CD4-positive, alpha-beta T cell (primary cell): ENCODE measurements at places on chromosomes 6 and 20.

DNA sequence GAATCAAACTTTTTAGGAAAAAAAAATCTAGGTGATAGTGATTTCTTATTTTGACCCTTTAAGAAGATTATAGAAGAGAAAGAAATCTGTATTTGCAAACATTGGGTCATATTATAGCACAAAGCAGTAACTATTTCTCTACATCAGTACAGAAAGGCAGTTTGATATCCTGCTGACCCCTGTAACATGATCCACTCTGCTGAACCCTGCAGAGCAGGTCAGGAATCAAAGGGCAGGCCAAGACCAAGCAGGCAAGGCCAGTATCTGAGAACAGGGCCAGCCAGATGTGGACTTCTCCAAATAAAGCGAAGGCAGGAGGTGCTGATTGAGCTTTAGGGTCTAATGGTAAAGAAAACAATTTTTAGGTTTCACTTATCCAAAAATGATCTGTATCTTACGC, 239.4 kb downstream of the PTPRK start:
- no peaks in the 10 kb centered on the region for H3K4me1 ChIP-seq
- no peaks in the 10 kb centered on the region for H3K36me3 ChIP-seq
- no peaks in the 10 kb centered on the region for H3K27me3 ChIP-seq
- no peak for DNase-seq
- no peak overlapping the region for H3K4me3 ChIP-seq

GRCh38 chr6:498795-499231, 107.3 kb downstream of the IRF4 start:
- no peak overlapping the region for H3K27ac ChIP-seq
- peaks cover 30% of the 10 kb centered on the region for H3K4me1 ChIP-seq
- H3K27me3 ChIP-seq = no peaks in the 10 kb centered on the region
- H3K4me3 ChIP-seq = no peak overlapping the region

DNA sequence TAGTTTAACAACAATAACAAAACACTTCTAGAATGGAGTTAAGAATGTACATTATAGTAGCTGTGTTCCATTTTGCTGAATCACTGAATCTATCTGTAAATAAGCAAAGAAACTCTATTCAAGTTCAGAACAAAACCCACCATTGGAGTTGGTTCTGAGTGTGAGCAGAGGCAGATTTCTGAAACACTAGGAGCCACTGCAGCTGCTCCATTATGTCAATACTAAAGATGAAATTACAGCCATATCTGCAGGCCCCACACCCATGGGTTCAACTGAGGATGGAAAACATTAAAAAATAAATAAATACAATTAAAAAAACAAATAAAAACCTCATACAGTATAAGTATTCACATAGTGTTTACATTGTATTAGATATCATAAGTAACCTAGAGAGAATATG, 91.0 kb downstream of the REPS1 start:
- DNase-seq = no peak
- H3K4me1 ChIP-seq = no peaks in the 10 kb centered on the region
- H3K4me3 ChIP-seq = no peak overlapping the region
- H3K27me3 ChIP-seq = no peaks in the 10 kb centered on the region
- H3K27ac ChIP-seq = no peak overlapping the region

GRCh38 chr6:122736163-122736562, 43.4 kb upstream of the FABP7 start:
- no peak overlapping the region for H3K4me3 ChIP-seq
- no peak for DNase-seq
- H3K36me3 ChIP-seq = no peaks in the 10 kb centered on the region
- H3K27me3 ChIP-seq = no peaks in the 10 kb centered on the region

GRCh38 chr6:101845621-101846020, 452.1 kb downstream of the GRIK2 start:
- no peaks in the 10 kb centered on the region for H3K4me1 ChIP-seq
- no peak for DNase-seq
- H3K4me3 ChIP-seq = no peak overlapping the region
- no peaks in the 10 kb centered on the region for H3K36me3 ChIP-seq
- no peaks in the 10 kb centered on the region for H3K27me3 ChIP-seq

GRCh38 chr20:56391596-56392131, 351 bp downstream of the AURKA start:
- DNase-seq = no peak
- H3K36me3 ChIP-seq = peaks cover 15% of the 10 kb centered on the region
- peak overlapping the region; percentile 93 for H3K27ac ChIP-seq
- H3K27me3 ChIP-seq = no peaks in the 10 kb centered on the region
- peaks cover 24% of the 10 kb centered on the region for H3K4me1 ChIP-seq
- H3K4me3 ChIP-seq = peak overlapping the region; percentile 88

GRCh38 chr6:148311966-148312669, 30.5 kb upstream of the SASH1 start:
- H3K4me3 ChIP-seq = no peak overlapping the region
- no peaks in the 10 kb centered on the region for H3K36me3 ChIP-seq
- no peaks in the 10 kb centered on the region for H3K27me3 ChIP-seq
- DNase-seq = no peak
- H3K4me1 ChIP-seq = no peaks in the 10 kb centered on the region
- no peak overlapping the region for H3K27ac ChIP-seq

DNA sequence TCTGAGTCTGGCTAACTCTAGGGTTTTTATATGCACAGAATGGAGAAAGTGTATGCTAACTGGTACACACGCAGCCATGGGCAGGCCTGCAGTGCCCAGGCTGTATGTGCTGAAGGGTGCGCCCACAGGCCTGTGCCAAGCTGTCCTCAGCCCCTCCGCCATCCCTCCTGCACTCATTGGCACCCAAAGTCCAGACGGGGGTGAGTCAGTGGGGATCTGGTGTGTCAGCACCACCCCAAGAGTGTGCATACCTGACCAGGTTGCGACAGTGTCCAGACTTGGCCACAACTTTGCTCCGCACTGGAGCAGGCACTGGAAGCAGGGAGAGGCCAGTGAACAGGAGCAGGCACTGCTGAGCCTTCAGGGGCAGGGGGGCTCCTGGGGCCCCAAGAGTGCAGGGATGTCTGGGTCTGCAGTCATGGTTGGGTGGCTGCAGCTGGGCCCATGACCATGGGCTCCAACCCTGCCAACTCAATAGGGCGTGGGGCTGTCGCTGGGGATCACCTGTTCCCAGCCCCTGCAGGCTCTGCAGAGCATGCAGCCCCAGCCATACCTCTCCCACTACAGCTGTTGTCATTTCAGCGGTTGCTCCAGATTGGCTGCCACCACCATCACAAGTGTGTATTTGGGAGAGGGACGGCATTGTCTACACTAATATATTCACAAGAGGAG, 717.8 kb downstream of the EPHA7 start:
- H3K36me3 ChIP-seq = no peaks in the 10 kb centered on the region
- no peak overlapping the region for H3K4me3 ChIP-seq
- no peaks in the 10 kb centered on the region for H3K4me1 ChIP-seq

DNA sequence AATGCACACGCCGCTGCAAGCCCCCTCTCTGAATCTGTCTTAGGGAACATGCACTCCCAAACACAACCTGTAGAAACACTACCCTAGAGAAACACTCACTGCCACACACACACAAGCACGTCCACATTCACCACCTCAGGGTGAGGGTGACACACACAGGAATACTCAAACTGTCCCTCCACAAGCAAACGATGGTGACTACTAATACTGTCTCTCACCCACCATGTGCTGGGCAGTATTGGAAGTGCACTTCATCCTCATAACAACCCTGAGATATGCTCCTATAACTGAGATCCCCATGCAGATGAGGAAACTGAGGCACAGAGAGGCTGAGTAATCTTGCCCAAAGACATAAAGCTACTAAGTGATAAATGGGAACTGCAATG, 55.0 kb downstream of the ATP9A start:
- no peaks in the 10 kb centered on the region for H3K27me3 ChIP-seq
- H3K4me3 ChIP-seq = no peak overlapping the region
- H3K27ac ChIP-seq = no peak overlapping the region

GRCh38 chr6:151422981-151423380, 28.9 kb downstream of the RMND1 start:
- peaks cover 45% of the 10 kb centered on the region for H3K36me3 ChIP-seq
- no peak overlapping the region for H3K4me3 ChIP-seq
- no peaks in the 10 kb centered on the region for H3K27me3 ChIP-seq
- no peaks in the 10 kb centered on the region for H3K4me1 ChIP-seq

- H3K36me3 ChIP-seq = no peaks in the 10 kb centered on the region
- H3K27ac ChIP-seq = no peak overlapping the region
- no peaks in the 10 kb centered on the region for H3K4me1 ChIP-seq
- H3K27me3 ChIP-seq = no peaks in the 10 kb centered on the region
- H3K4me3 ChIP-seq = no peak overlapping the region
Observed at GRCh38 chr6:81995548-81996289, 243.2 kb upstream of the TENT5A start.

DNA sequence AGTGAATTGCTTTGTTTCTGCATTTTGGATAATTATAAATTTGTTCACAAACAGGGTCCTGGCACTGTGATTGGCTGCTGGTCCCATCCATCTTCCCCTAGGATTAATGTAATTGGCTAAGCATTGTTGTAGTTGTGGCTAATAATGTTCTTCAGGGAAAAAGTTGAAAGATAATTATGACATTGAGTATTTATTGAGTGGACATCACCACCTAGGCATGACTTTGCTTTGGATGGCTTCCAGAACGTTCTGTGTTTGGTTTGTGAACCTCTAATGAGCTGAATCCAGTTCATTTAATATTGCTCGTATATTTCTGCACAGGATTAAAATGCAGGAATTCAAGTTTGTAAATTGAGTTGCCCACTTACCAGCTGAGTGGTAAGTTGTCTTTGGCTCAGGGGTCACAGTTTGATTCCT, 55.1 kb downstream of the ARID1B start:
- H3K36me3 ChIP-seq = peaks cover 17% of the 10 kb centered on the region
- no peaks in the 10 kb centered on the region for H3K27me3 ChIP-seq
- no peak overlapping the region for H3K4me3 ChIP-seq
- peaks cover 14% of the 10 kb centered on the region for H3K4me1 ChIP-seq
- no peak overlapping the region for H3K27ac ChIP-seq
- no peak for DNase-seq

DNA sequence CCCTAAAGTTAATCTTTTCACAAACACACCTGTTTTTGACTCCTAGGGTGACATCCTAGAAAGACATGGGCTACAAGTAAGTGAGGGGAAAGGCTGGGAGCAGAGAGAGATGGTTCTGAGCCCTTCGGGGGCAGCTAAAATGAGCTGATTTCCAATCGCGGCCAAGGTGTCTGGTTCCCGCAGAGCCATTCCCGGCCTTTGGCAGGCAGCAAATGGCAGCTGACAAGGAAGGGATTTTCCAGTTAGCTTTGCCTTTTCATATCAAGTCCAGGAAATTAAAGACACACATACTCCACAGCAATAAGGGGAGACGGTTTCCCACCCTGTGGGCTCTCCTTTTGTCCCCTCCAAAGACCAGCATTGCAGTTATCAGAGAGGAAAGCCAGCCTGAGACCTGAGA, 228.5 kb downstream of the ZMYND8 start:
- DNase-seq = no peak
- H3K4me1 ChIP-seq = no peaks in the 10 kb centered on the region
- peaks cover 6% of the 10 kb centered on the region for H3K27me3 ChIP-seq
- no peak overlapping the region for H3K27ac ChIP-seq
- no peak overlapping the region for H3K4me3 ChIP-seq

GRCh38 chr6:112253841-112254816, at the start of gene LAMA4:
TSS of gene LAMA4 (minus strand) at chr6:112254567. CDS start at chr6:112254150, 417 bp downstream.
- H3K36me3 ChIP-seq = no peaks in the 10 kb centered on the region
- peaks cover 38% of the 10 kb centered on the region for H3K27me3 ChIP-seq
- peaks cover 13% of the 10 kb centered on the region for H3K4me1 ChIP-seq
- no peak within 1 kb of the TSS for H3K27ac ChIP-seq

- H3K36me3 ChIP-seq = no peaks in the 10 kb centered on the region
- no peak overlapping the region for H3K27ac ChIP-seq
- peaks cover 25% of the 10 kb centered on the region for H3K4me1 ChIP-seq
- H3K4me3 ChIP-seq = no peak overlapping the region
Observed at GRCh38 chr20:50335105-50335504, 144.5 kb downstream of the CEBPB start.

DNA sequence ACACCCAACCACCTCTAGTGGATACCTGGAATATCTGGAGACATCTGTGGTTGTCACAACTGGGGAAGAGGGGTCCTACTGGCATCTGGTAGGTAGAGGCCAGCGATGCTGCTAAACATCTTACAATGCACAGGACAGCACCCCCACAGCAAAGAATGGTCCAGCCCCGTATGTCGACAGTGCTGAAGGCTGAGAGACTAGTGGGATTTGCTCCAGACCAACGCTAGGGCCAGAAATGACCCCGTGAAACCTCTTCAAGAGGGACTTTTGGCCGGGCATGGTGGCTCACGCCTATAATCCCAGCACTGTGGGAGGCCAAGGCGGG, 7.2 kb downstream of the PREX1 start:
- H3K27me3 ChIP-seq = no peaks in the 10 kb centered on the region
- H3K4me1 ChIP-seq = peaks cover 94% of the 10 kb centered on the region
- H3K36me3 ChIP-seq = peaks cover 5% of the 10 kb centered on the region
- peak overlapping the region; percentile 73 for H3K4me3 ChIP-seq
- peak overlapping the region; percentile 45 for H3K27ac ChIP-seq
- DNase-seq = no peak

DNA sequence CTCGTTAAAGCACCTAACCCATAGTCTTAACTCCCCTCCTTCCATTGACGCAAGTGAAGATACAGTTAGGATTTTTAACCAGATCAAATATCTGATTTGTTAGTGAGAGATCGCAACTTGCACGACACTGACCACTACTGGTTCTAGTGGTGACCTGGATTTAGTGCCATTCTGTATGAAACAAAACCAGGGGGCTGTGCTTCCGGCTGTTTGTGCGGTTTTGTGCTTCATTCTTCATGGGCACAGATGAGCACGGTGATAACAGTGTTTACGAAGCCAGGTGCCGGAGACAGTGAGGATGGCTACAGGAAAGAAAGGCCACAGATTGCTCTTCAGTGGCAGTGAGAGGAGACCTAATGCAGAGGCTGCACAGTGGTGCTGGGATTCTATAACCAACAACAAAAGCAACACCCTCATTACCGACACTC, 75.5 kb downstream of the NOL4L start:
- H3K4me3 ChIP-seq = peak overlapping the region; percentile 60
- peaks cover 30% of the 10 kb centered on the region for H3K36me3 ChIP-seq
- peak; percentile 52 for DNase-seq
- peaks cover 85% of the 10 kb centered on the region for H3K4me1 ChIP-seq
- H3K27ac ChIP-seq = peak overlapping the region; percentile 75

GRCh38 chr20:39016041-39016440, 53.9 kb downstream of the DHX35 start:
- H3K4me1 ChIP-seq = no peaks in the 10 kb centered on the region
- H3K4me3 ChIP-seq = no peak overlapping the region
- no peak for DNase-seq
- H3K27me3 ChIP-seq = no peaks in the 10 kb centered on the region

GRCh38 chr6:109455437-109456110, at the start of gene MICAL1:
TSS of gene MICAL1 (minus strand) at chr6:109455772. CDS start at chr6:109454196, 1,576 bp downstream.
- H3K27me3 ChIP-seq = no peaks in the 10 kb centered on the region
- peak; percentile 77 for DNase-seq
- H3K4me1 ChIP-seq = peaks cover 75% of the 10 kb centered on the region
- peak within 1 kb of the TSS; percentile 91 for H3K27ac ChIP-seq

GRCh38 chr6:21022343-21023107, 488.3 kb downstream of the CDKAL1 start:
- H3K4me3 ChIP-seq = no peak overlapping the region
- H3K36me3 ChIP-seq = no peaks in the 10 kb centered on the region
- H3K27ac ChIP-seq = no peak overlapping the region
